ENCODE measurements at places on chromosomes 2 and 18.

- DNase-seq: no peak
These were observed 274.0 kb downstream of the NDUFA10 start for GRCh38 chr2:239750929-239751678.

GRCh38 chr2:109126501-109126860 lies 2.5 kb upstream of the SH3RF3 start:
- DNase-seq: no peak

GRCh38 chr18:70421471-70422390 lies 132.9 kb downstream of the SOCS6 start:
- DNase-seq: no peak

GRCh38 chr18:10340821-10341220 lies 113.6 kb upstream of the APCDD1 start:
- DNase-seq: no peak

DNA sequence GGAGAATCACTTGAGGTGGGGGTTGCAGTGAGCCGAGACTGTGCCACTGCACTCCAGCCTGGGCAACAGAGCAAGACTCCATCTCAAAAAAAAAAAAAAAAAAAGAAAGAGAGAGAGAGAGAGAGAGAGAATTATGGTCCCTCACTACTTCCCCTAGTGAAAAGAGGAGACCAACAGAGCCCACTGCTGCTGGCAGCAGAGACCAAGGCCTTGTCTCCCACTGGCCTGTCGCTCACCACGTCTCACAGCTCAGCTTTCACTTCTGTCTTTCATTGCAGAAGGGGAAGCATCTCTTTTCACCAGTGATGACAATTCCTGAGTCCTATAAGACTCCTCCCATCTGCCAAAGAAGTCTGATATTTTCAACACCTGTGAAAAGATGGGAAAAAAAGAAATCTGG lies 81.3 kb downstream of the CLHC1 start:
- DNase-seq: no peak

- DNase-seq: no peak
These were observed 184.3 kb downstream of the UBE2E3 start for GRCh38 chr2:181164699-181165098.

All from activated naive CD4-positive, alpha-beta T cell treated with Interleukin-2 at 50 U/mL for 16 hours (primary cell).